ENCODE measurements at places on chromosomes 12 and 14. TPM values are rescaled to one million over a fixed set of nuclear protein-coding genes. Genes with fewer than 3 reads are reported as not detected.

The SLC25A47 gene
- total RNA-seq, result not detected

The CCDC175 gene
- not detected for total RNA-seq

The LALBA gene
- total RNA-seq, result not detected

The TAS2R8 gene
- not detected for total RNA-seq

The KRT74 gene
- total RNA-seq, result not detected

The C1S gene
- 50.3 TPM for total RNA-seq

Data from A549 treated with ZK216348 at 1 μM for 4 hours (cell line).